ENCODE measurements at places on chromosomes 3 and 15.

- no peak for DNase-seq
Observed at GRCh38 chr3:32901005-32901932, 50.2 kb upstream of the CCR4 start.

GRCh38 chr3:186458306-186459107, 85.7 kb downstream of the CRYGS start:
- DNase-seq: no peak

GRCh38 chr3:52495777-52496602, 852 bp downstream of the STAB1 start:
- DNase-seq: no peak

GRCh38 chr3:71208211-71209095, 375.1 kb downstream of the FOXP1 start:
- no peak for DNase-seq

GRCh38 chr3:45275006-45275704, 49.1 kb upstream of the TMEM158 start:
- no peak for DNase-seq

GRCh38 chr3:59699648-59700320, 650.0 kb upstream of the CFAP20DC start:
- DNase-seq: no peak

DNA sequence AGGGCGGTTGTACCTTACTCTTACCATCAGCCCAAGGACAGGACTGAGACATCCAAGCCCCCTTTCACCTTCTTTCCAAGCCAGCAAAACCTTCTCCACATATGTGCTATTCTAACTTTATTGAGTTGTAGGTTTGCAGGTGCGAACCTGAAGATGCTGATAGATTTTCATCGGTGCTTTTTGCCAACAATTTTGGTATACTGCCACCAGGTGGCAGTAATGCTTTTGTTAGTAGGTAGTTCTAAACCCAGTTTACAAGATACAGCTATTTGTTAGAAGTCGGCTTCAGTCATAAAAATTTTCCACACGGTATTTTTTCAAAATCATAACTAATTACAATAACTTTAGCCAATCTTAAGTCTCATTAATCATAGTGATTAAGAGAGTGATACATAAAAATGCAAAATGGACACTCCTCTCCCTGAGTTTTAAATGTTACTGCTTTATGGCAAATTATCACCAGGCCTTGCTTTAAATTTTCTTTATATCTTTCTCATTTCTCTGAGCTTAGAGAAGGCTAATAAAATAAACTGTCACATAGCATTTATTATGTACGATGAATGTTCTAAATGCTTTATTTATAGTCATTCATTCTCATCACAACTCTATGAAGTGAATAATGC, 636 bp downstream of the TBC1D21 start:
- peak; percentile 37 for DNase-seq
